ENCODE measurements at places on chromosomes 2 and 18.

DNA sequence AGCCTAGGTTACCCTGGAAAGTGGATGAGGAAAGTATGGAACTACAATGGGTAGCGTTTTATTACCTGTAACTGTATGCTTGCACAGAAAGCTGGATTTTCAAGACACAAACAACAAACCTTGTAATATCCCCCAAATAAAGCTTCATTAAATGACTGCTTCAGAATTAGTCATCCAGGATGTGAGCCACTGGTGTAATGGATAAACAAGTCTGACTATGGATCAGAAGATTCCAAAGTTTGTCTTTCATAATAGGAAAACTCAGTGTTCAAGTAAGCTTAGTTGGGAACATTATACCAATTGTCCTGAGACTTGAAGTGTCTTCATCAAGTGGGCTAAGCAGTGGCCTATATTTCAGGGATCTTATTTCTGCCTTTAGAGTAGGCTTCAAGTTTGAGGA lies 518.8 kb downstream of the LRP1B start:
- H3K27me3 ChIP-seq: no peaks in the 10 kb centered on the region
- H3K4me3 ChIP-seq: no peak overlapping the region
- no peaks in the 10 kb centered on the region for H3K4me1 ChIP-seq

DNA sequence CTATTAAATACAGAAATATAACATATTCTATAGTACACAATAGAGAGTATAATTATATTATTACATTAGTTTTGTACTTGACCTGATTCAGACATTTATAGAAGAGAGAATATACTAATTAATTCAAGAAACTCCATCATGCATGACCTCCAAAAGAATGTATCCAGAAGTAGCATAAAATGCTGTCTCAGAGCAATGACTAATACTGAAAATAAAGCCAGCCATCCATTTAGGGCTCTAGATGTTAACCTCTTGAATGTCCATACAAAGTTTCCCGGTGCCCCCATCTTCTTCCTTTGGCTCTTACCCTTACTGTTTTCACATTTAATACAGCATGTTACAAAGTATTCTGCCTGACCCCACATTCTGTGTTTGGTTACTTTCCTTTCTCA lies 102.0 kb downstream of the ARHGAP15 start:
- H3K27me3 ChIP-seq: no peaks in the 10 kb centered on the region
- H3K4me1 ChIP-seq: no peaks in the 10 kb centered on the region

DNA sequence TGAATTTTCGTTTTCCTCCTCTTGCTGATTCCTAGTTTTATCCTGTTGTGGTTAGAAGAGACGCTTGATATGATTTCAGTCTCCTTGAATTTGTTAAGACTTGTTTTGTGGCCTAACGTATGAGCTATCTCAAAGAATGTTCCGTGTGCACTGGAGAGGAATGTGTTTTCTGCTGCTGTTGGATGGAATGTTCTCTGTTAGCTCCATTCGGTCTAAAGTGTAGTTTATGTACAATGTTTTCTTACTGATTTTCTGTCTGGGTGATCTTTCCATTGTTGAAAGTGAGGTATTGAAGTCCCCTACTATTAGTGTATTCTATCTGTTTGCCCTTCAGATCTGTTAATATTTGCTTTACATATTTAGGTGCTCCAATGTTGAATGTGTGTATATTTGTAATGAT lies 25.9 kb downstream of the COLEC11 start:
- H3K4me1 ChIP-seq: no peaks in the 10 kb centered on the region
- H3K27me3 ChIP-seq: no peaks in the 10 kb centered on the region
- DNase-seq: no peak
- H3K27ac ChIP-seq: no peak overlapping the region
- no peak overlapping the region for H3K4me3 ChIP-seq

GRCh38 chr2:159456500-159457426 lies 159.6 kb downstream of the BAZ2B start:
- no peak overlapping the region for H3K4me3 ChIP-seq
- H3K36me3 ChIP-seq: no peaks in the 10 kb centered on the region
- no peak for DNase-seq
- no peaks in the 10 kb centered on the region for H3K27me3 ChIP-seq

GRCh38 chr18:13380691-13381070 lies 162.1 kb downstream of the LDLRAD4 start:
- no peaks in the 10 kb centered on the region for H3K27me3 ChIP-seq
- H3K4me3 ChIP-seq: no peak overlapping the region
- no peak for DNase-seq

All from psoas muscle (tissue), 8 donors.